ENCODE measurements at places on chromosomes 11 and 22.
A peak's percentile ranks its signal among the peaks of the same experiment; 100 is the strongest.

GRCh38 chr11:25727944-25728343 is 604.0 kb upstream of the ANO3 start:
- DNase-seq: peak; percentile 37

GRCh38 chr11:73980001-73980961 is 2.4 kb downstream of the UCP2 start:
- DNase-seq: no peak

DNA sequence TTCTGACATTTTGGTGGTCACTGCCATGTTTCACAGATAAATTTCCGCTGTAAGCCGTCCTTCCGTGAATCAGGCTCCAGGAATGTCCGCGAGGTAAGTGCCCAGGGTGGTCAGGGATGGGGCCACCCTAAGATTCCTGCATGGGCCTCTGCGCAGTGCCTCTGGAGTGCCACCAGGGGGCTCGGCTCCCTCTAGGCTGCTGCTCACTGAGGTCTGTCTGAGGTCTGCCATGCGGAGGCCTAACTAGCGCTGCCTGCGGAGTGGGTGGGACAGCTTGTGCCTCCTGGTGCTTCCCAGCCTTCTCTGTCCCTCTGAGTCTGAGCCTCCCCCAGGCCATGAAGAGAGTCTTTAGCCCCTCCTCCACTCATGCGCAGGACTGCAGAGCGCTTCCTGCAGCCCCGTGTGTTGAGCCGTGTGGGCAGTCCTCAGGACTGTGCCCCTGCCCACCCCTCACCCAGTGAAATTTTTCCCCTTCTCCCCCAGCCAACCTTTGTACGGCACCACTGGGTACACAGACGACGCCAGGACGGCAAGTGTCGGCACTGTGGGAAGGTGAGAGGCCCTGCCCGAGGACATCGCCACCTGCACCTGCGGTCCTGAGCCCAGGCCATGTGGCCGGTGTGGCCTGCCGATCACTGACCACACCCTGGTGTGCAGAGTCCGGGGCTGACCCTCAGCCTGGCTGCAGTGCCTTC is 11.9 kb upstream of the MDK start:
- peak; percentile 76 for DNase-seq

GRCh38 chr22:41501209-41501608 is 32.3 kb downstream of the ACO2 start:
- peak; percentile 23 for DNase-seq

DNA sequence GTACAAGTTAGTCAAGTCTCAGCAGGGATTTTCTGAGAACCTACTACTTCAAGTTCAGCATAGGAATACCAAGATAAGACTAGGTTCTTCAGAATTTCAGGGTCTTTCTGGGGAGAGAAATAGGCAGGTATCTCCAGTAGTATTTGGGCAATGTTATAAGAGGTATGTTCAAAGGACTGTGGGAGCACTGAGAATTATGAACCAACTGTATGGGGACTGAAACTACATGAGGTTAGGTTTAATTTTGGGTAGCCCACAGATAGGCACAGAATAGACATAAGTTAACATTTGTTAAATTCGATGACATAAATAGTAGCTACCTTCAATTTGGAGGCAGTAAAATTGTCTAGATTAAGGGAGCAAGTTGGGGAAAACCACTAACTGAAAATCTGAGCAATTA is 9.2 kb upstream of the GAB2 start:
- DNase-seq: no peak

GRCh38 chr11:120702656-120703055 is 191.1 kb downstream of the GRIK4 start:
- no peak for DNase-seq

DNA sequence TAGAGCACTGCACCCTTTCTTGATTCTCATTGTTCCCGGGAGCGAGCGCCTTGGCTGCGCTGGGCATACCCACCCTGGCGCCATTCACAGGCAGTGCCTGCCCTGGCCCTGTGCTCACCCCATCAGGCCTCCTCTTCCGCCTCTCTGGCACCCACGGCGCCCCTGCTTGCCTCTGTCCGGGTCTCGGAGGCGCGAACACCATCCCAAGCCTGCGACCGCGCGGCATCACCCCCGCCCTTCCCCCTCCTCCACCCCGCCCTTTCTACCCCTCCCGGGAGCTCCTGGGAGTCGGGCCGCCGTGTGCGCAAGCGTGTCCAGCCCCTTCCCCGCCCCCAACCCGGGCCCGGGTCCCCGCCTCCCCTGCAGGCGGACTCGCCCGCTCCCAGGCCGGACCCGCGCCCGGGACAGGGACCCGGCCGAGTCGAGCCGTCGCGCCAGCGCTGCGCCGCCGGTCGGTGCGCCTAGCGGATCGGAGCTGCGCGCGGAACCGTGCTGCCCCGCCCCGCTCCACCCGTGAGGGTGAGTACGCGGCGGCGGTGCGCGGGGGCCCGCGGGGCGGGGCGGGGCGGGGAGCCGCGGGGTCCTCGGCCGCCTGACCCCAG is at the start of gene ST3GAL4:
Gene ST3GAL4, plus strand, starts transcription at position 363 of the 602 bp plus-strand sequence. CDS start 50,470 bp downstream, outside the sequence.
- peak; percentile 60 for DNase-seq

- peak; percentile 34 for DNase-seq
Observed at GRCh38 chr11:74453373-74453975, 13.9 kb downstream of the KCNE3 start.

DNA sequence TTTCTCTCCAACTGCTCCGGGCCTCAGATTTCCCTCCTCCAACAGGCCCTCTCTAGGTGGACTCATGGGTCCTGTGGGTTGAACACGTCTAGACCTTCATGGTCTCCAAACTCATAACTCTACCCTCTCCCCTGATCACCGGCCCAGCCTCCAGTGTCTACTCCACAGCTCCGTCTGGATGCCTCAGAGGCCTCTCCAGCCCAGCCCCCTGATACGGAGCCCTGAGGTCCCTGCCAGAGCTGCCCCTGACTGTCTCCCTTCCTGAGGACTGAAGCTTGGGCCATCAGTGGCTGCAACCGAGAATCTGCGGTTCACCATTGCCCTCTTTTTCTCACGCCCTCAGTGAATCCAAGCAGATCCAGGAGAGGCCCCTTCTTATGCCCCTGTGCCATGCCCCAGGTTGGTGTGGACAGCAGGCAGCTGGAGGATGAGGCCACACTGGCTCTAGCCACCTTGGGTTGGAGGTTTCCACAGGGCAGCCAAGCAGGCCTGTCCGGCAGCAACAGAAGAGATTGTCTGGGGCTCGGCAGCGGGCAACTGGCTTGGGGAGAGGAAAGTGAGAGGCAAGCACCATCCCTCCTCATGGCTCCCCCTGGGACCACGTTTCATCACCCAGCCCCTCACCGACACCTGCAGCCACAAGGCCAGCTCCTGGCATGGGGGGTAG is 104.6 kb upstream of the FGF3 start:
- no peak for DNase-seq

GRCh38 chr11:2202071-2202899 is 30.7 kb upstream of the TH start:
- no peak for DNase-seq

DNA sequence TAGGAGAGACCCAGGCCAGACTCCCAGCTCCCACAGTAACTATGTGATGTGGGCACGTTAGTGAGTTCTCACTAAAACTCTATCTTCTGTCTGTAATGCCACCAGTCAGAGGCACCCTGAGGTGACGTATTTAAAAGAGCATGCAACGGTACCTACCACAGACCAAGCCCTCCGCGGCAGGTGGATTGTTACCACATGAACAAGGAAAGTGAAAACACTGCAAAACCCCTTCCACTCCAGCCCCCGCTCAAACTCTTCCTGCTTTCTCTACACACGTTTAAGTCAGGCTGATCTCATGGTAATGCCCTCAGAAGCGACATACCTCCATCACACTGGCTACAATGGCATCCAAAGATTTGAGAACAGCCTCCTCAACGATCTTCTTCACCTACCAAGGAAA is 36.7 kb downstream of the SERPIND1 start:
- no peak for DNase-seq

DNA sequence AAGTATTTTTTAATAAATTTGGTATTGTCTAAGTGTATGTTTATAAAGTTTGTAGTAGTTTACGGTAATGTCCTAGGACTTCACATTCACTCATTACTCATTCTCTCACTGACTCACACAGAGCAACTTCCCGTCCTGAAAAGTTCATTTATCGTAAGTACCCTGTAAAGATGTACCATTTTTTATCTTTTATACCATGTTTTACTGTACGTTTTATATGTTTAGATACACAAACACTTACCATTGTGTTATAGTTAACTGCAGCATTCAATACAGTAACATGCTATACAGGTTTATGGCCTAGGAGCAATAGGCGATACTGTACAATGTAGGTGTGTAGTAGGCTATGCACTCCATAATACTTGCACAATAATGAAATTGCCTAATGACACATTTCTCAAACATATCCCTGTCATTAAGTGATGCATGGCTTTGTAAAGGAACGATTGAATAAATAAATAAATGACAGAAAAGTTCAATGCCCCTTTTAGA is 12.5 kb upstream of the CARD18 start:
- DNase-seq: peak; percentile 85

- peak; percentile 63 for DNase-seq
Observed at GRCh38 chr22:45452565-45453379, 39.3 kb downstream of the RIBC2 start.

DNA sequence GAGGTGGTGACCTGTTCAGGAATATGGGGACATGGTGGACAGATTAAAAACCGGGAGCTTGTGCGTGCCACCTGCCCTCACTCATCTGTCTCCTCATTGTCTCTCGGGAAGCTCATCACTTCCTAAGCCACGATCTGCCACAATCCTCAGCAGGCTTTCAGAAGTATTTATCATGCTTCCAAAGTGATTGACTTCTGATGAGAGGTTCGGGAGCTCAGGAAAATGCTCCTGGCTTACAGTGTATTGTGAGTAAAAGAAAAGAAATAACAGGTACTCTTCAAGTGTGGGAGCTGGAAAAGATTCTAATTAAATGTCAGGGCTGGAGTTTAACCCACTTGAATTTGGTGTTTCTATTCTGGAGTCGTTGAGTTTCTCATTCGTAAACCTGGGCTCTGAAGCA is 91.9 kb upstream of the DRD2 start:
- no peak for DNase-seq

DNA sequence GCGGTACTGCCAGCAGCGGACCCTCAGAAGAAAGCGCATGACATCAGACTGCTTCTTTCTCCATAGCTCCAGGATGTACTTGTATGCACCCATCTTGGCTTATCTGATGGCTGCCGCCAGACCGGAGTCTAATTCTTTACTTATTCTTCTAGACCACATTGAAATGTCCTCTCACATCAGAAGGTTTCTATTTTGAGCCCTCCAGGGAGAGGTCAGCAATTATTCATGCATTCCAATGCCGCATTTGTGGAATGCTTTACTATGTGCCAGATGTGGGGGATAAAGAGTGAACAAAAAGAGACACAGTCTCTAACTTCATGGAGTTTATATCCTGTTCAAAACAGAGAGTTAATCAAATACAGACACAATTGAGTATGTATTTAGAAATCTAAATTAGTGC is 230.1 kb downstream of the MIAT start:
- peak; percentile 67 for DNase-seq

DNA sequence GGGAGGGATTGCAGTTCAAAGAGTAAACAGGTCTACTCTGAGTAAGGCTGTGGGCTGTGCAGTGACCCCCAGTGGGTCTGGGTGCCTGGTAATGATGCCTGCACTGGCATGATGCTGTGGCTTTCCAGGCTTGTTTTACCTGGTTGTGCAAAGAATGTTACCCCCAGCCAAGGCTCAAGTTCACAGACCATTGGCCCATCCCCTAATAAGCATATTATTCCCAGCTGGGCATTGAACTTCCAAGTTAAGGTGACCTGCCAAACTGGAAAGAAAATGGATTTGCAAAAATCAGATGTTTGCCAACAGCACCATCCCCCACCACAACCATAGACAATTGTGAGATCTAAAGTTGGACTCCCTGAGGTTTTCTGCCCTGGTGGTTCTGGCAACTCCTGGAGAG is 7.9 kb upstream of the EHF start:
- no peak for DNase-seq

GRCh38 chr22:40251106-40251505 is 73.4 kb downstream of the TNRC6B start:
- no peak for DNase-seq

DNA sequence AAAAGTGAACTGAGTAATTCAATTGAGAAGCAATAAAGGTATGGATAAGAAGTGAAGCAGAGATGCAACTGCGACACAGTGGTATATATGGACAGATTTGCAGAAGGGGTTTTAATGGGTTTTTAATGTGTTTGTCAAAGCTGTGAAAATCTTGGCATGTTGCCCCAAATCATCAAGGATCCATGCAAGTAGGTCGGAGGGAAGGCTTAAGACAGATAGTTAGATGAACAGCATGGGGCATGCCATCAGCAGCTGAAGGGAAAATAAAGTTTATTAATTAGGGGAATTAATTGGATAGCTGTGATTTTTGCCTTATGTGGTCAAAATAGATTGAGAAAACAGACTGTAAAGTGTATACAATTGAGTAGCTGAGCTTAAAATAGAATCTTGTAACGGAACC is 840.1 kb downstream of the JRKL start:
- no peak for DNase-seq

- no peak for DNase-seq
Observed at GRCh38 chr11:61666684-61667297, 13.4 kb upstream of the DAGLA start.

DNA sequence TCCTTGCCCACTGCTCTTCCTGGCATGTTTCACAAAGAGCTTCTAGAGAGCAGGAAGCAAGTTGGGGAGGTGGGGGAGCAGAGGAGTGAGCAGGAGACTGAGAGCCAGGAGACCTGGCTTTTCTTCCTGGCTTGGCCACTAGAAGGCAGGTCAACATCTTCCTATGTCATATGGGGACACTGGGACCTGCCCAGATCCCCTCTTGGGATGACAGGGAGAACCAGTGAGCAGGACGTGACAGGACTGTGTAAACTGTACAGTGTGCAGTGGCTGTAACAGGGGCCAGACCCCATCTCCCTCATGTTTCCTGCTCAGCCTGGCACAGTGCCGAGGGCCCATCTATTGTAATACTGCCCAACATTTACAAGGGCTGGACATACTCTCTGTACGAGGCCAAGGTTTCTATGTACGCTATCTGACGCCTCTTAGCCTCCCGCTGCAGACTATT is 29.4 kb downstream of the GDPD5 start:
- no peak for DNase-seq

DNA sequence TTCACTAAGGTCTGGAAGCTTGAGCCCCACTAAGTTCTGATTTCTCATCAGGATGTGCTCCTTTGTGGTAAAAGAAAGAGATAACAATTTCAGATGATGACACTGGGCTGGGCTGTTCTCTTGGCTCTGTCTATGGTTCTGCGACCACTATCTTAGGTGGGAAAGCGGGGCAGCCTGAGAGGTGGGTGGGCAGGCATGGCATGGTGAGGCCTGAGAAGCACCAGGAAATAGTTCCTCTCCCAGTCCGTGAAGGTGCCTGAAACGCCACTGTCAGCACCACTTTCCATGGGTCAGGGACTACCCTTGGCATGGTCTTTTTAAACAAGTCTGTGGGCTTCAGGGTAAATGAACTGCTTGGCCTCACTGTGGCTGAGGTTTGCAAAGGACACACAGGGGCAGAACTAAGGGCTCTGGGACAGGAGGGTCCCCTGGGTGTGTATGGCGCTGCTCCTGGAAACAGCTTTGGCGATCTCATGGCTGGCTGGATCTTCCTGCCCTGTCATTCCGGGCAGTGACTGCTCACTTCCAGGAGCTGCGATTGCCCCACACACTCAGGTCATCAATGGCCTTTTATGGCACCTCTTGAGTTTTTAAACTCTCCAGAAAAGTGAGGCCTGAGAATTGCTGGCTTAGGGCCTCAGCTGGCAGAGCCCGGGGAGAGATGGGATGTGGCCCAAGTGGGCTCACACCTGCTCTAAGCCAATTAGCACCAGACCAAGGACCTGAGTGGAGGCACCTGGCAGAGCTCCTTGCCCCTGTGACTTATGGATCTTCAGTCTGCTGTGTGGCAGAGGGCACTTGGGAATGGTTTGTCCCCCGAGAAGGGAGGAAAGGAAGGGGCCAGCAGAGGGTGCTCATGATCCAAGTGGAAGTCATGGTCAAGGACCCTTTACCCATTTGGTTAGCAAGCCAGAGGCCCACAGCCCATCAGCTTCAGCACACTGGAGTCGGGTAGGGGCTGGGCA is 55.6 kb upstream of the LYVE1 start:
- DNase-seq: peak; percentile 33

Measured in HCEC 1CT (cell line).